ENCODE measurements at places on chromosomes 13 and 19. TPM values are rescaled to one million over a fixed set of nuclear protein-coding genes. Genes with fewer than 3 reads are reported as not detected.

DNA sequence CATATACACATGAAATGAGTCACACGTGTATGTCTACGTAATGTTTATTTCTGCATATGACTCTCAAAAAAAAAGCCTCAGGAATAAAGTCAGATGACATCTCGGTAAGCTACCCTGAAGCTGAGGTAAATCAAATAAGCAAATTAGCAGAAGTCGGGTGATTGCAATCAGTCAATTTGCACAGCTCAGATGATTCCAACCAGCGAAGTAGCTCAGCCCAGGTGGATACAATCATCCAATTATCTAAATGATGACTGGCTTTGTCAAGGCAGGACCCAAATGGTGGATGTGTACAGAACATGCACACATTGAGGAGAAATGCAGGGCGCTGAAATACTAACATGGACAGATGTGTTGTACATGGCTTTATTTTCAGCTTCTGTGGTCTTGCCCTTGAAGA, 148.5 kb downstream of the ZNF486 start:
- DNase-seq, result no peak

DNA sequence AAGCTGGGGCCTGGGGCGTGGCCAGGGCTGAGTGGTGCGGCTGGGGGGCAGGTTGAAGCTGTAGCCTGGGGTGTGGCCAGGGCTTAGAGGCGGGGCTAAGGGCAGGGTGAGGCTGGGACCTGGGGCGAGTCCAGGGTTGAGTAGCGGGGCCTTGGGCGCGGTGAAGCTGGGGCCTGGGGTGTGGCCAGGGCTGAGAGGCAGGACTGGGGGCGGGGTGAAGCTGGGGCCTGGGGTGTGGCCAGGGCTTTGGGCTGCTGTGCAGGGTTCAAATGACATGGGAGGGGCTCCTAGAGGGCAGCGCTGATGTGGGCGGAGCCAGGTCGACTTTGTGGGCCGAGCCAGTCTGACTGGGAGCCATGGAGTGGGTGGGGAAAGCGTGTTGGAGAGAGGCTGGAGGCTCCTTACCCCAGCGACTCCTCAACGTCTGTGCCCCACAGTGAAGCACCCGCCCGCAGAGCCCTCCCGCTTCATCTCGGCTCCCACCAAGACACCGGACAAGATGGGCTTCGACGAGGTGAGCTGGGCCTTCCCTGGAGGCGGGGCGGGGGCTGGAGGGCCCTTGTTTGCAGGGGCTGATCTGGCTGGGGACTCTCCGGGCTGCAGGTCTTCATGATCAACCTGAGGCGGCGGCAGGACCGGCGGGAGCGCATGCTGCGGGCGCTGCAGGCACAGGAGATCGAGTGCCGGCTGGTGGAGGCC, 21.5 kb downstream of the COLGALT1 start:
- DNase-seq, result peak; percentile 30

DNA sequence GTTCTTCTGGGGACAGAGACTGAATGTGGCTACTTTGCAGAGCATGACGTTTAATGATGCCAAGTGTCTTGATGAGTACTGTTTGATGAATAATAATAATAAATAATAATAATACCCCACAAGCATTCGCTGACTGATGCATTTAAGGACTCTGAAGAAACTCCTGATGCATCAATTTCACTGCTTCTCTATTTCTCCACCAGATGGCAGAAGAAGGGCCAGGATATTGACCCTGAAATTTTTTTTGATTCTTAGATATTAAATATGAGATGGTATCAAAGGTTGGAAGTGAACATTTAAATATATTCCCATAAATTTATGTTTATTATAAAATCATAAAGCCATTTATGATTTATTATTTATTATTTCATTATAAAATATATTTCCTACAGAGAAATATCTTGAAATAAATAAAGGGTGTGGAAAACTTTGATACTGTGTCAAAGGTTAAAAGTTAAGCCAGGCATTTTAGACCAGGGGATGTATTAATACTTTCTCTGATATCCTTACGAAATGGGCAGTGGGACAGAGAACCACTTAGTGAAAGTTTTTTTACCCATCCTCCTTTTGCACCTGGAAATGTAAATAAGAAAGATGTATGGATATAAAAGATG, 170.9 kb downstream of the LACC1 start:
- DNase-seq, result no peak

DNA sequence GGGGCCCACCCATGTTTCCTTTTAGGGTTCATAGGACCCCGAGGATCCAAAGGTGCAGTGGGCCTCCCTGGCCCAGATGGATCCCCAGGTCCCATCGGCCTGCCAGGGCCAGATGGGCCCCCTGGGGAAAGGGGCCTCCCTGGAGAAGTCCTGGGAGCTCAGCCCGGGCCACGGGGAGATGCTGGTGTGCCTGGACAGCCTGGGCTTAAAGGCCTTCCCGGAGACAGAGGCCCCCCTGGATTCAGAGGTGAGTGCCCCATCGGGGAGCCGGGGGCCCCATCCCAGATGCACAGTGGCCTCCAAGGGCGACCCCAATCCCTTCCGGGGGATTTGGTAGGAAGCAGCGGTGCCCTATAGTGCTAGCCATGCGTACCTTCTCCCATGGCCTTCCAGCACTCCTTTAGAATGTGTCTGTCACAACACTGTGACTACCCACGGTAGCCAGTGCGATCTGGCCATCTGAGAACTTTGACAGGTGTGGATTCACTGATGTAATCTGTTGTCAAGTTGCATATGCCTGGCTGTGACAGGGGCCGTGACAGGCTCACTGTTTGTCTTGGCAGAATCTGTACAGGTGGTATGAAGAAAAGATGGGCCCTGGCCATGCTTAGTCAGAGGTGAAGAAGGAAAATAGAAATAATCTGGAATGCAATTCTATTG, 88.5 kb downstream of the RAB20 start:
- no peak for DNase-seq

DNA sequence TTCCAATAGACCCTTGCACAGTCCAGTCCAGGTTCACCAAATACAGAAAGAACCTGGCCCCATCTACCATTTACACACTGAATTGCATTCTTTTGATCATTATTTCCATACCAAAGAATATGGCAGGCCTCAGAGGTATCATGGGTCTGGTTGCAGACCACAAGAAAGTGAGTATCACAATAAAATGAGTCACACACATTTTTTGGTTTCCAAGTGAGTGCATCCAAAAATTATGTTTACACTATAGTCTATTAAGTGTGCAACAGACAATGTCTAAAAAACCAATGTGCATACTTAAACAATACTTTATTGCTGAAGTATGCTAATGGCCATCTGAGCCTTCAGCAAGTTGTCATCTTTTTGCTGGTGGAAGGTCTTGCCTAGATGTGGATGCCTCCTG, 105.3 kb downstream of the SPACA7 start:
- DNase-seq, result no peak

DNA sequence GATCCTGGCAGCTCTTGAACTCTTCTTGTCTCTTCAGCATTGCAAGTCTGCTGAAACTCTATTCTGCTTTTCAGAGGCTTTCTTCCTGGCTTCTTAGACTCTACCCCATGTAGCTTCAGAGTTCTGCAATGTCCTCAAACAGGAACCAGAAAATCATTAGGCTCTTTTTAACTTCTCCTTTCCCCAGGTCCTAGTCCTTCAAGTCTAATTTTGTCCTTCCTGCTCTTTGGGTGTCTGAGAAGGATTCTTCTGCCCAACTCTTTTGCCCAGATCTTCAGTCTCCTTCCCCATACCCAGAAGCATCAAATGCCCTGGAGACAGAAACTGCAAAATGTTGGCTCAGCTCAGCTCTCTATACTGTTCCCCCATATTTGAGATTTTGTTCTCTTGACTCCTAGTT, 50.0 kb upstream of the CALM3 start:
- no peak for DNase-seq

DNA sequence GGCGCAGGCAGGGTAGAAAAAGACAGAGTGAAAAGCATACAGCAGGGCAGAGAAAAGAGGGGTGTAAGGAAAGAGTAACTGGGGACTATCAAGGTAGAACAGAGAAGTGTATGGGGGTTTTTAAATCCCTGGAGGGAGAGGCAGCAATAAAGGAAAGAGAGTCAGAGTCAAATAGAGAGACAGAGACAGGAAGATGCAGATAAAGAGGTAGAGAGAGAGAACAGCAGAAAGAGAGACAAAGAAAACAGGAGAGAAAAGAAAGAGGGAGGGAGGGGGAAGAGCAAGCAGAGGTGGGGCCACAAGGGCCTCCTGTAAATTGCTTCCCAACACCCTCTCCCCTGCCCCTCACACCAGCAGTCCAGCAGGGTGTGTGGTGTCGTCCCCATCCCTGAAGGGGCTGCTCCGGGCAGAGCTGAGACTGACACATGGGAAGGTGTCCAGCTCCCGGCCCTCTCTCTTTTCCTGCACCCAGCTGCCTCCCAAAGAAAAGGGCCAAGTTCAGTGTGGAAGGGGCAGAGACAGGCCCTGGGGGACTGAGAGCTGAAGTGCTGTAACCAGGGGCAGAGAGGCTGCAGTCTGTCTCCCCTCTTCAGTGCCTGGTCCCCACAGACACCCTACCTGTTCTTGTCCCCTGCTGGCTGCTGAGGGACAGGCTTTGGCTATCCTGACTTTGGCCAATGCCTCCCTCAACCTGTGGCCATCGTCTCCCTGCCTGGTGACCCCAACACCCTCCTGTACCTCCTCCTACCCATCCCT, 17.4 kb upstream of the POU2F2 start:
- no peak for DNase-seq

DNA sequence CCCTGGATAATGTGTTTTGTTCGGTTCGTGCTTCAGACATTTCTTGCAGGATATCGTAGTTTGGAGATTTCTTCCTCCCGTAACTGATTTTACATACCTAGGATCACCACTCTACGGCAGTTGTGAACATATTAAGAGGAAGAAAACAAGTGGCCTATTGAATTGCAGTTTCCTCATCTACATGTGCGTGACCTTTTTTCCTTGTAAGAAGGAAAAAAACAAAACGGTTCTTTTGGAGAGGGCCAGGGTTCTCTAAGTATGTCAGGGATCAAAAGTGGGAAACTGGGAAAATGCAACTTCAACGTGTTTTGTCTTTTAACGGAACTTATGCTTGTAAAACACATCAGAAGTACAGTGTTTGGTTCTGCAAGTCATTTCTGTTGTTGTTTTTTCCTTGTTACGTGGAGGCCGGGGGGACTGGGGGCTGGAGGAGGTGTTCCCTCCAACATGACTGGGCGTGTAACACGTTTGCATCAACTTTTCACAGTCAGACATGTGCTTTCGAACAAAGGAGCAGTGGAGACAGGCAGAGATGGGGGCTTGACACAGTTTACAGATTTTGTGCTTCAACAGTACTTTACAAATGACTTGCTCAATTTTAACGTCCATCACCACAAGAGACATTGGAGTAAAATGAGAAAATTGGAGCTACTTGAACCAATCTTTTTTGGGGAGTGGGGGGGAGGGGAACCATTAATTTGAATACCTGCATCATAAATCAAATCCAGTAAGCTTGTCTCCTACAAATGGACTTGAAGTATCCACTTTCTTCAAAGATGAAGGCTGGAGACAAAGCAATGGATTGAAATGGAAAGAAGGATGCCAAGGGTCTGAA, 3.8 kb downstream of the ZC3H4 start:
- peak; percentile 43 for DNase-seq

ICAM4 gene
- polyA plus RNA-seq, result 0.37 TPM

GPX4 gene
- 224 TPM for polyA plus RNA-seq

POU2F2 gene
- polyA plus RNA-seq, result 0.70 TPM

KLK15 gene
- not detected for polyA plus RNA-seq

Measured in left kidney (tissue), 8 donors.